ENCODE measurements at places on chromosomes 12 and 14.

- H3K27me3 ChIP-seq = no peaks in the 10 kb centered on the region
- no peak overlapping the region for H3K27ac ChIP-seq
- peaks cover 33% of the 10 kb centered on the region for H3K4me1 ChIP-seq
- DNase-seq = no peak
Observed at GRCh38 chr12:64672925-64673409, 62.7 kb downstream of the RASSF3 start.

DNA sequence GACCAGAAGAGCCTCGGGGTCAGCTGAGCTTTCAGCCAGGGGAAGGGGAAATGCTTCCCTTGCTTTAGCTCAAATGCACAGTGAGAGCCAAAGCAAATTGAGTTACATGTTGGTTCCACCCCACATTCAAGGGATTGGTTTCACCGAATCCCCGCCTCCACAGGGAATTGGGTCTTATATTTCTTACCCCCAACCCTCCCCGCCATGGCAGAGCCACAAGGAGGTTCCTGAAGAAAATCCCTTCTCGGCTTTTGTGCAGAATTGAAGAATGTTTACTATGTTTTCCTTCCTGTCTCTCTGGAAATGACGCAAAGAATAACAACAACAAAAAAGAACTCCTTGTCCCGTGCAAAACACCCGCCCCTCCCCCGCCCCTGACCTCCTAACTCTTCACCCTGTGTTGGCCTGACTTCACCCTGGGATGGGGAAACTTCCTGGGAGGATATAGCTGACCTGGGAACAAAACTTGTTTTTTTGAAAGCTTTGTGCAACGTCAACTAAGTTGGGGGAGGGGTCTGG, 21.9 kb upstream of the CIPC start:
- no peak overlapping the region for H3K4me3 ChIP-seq
- peak overlapping the region; percentile 72 for H3K27ac ChIP-seq
- DNase-seq = peak; percentile 84

DNA sequence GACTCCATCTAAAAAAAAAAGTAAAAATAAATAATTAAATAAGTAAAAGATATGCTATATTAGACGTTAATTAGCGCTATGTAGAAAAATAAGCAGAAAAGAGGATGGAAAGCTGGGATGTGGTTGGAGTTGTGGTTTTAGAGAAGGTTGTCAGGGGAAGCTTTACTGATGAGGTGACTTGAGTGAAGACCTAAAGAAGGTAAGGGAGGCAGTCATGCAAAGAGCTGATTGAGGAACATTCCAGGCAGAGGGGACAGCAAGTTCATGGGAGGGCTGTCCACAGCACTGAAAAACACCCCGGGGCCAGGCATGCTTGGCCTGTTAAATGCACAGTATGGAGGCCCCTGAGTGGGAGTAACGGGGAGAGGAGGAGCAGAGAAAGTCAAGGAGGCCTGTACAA, 15.7 kb downstream of the SMAGP start:
- DNase-seq = no peak
- peaks cover 6% of the 10 kb centered on the region for H3K36me3 ChIP-seq
- H3K27me3 ChIP-seq = no peaks in the 10 kb centered on the region
- no peaks in the 10 kb centered on the region for H3K4me1 ChIP-seq

GRCh38 chr12:59119676-59120075, 199.4 kb upstream of the LRIG3 start:
- DNase-seq = no peak
- no peak overlapping the region for H3K4me3 ChIP-seq
- no peak overlapping the region for H3K27ac ChIP-seq

GRCh38 chr12:74119811-74120362, 417.7 kb upstream of the ATXN7L3B start:
- no peak overlapping the region for H3K4me3 ChIP-seq
- no peaks in the 10 kb centered on the region for H3K27me3 ChIP-seq
- H3K27ac ChIP-seq = no peak overlapping the region

- no peak for DNase-seq
- H3K27ac ChIP-seq = no peak overlapping the region
- H3K4me3 ChIP-seq = no peak overlapping the region
- no peaks in the 10 kb centered on the region for H3K27me3 ChIP-seq
- H3K36me3 ChIP-seq = no peaks in the 10 kb centered on the region
- no peaks in the 10 kb centered on the region for H3K4me1 ChIP-seq
Observed at GRCh38 chr12:19641235-19642080, 202.2 kb downstream of the AEBP2 start.

DNA sequence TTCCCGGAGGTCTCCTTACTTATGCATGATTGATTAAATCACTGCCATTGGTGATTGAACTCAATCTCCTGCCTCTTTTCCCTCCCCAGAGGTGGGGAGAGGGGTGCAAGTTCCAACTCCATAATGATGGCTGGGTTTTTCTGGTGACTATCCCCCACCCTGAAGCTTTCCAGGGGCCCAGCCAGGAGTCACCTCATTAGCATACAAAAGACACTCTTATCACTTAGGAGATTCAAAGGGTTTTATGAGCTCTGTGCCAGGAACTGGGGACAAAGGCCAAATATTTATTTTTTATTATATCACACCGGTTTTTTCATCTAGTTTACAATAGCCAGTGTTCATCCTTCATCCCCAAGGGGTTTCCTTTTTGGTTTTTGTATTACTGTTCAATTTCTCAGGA, 300.7 kb downstream of the ETNK1 start:
- H3K36me3 ChIP-seq = peaks cover 55% of the 10 kb centered on the region
- peak overlapping the region; percentile 0 for H3K27ac ChIP-seq
- peak; percentile 75 for DNase-seq
- peaks cover 27% of the 10 kb centered on the region for H3K4me1 ChIP-seq
- no peaks in the 10 kb centered on the region for H3K27me3 ChIP-seq
- H3K4me3 ChIP-seq = no peak overlapping the region

GRCh38 chr12:130922511-130922953, 31.2 kb upstream of the ADGRD1 start:
- H3K27me3 ChIP-seq = no peaks in the 10 kb centered on the region
- H3K36me3 ChIP-seq = no peaks in the 10 kb centered on the region
- H3K4me1 ChIP-seq = no peaks in the 10 kb centered on the region
- no peak for DNase-seq
- H3K4me3 ChIP-seq = no peak overlapping the region
- H3K27ac ChIP-seq = no peak overlapping the region

GRCh38 chr14:55303691-55304145, 32.5 kb downstream of the FBXO34 start:
- peaks cover 24% of the 10 kb centered on the region for H3K36me3 ChIP-seq
- peaks cover 9% of the 10 kb centered on the region for H3K4me1 ChIP-seq
- no peak for DNase-seq
- no peak overlapping the region for H3K27ac ChIP-seq

- no peaks in the 10 kb centered on the region for H3K36me3 ChIP-seq
- DNase-seq = peak; percentile 83
- H3K27ac ChIP-seq = no peak overlapping the region
- no peak overlapping the region for H3K4me3 ChIP-seq
Observed at GRCh38 chr14:54814076-54814475, 88.5 kb downstream of the GCH1 start.

DNA sequence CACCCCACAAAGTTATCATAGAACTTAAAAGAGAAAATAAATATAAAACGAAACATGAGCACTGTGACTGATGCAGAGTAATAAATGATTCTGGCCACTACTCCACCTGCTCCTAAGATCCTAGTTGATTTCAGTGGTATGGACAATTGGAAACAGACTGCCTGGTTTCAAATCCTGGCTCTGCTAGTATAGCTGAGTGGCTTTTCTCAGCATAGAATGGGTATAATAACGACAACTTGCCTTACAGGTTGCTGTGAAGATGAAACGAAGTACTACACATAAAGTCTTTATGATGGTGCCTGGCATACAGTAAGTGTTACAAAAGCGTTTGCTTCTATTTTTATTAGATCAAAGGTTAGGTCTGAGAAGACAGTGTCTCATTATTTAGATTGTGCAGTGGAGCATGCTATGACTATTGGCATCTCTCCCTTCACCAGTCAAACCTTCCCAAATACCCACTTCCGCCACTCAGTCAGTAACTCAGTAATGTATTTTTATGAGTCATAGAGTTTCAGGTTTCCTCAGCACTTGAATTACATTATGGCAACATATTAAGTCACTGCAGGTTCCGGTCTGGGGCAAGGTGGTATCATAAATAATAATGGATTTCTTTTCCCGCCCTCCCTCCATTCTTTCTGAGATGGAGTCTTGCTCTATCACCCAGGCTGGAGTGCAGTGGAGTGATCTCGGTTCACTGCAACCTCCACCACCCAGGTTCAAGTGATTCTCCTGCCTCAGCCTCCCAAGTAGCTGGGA, 29.7 kb upstream of the NR2C1 start:
- peaks cover 77% of the 10 kb centered on the region for H3K36me3 ChIP-seq
- no peak for DNase-seq
- H3K4me1 ChIP-seq = peaks cover 10% of the 10 kb centered on the region
- no peak overlapping the region for H3K27ac ChIP-seq

GRCh38 chr12:71702590-71702989, 16.7 kb downstream of the TMEM19 start:
- peaks cover 47% of the 10 kb centered on the region for H3K36me3 ChIP-seq
- H3K4me1 ChIP-seq = no peaks in the 10 kb centered on the region
- H3K27me3 ChIP-seq = no peaks in the 10 kb centered on the region
- no peak overlapping the region for H3K27ac ChIP-seq

GRCh38 chr14:71013551-71014192, 106.4 kb downstream of the PCNX1 start:
- peaks cover 52% of the 10 kb centered on the region for H3K36me3 ChIP-seq
- H3K4me3 ChIP-seq = no peak overlapping the region
- no peak for DNase-seq
- H3K4me1 ChIP-seq = no peaks in the 10 kb centered on the region
- no peak overlapping the region for H3K27ac ChIP-seq
- no peaks in the 10 kb centered on the region for H3K27me3 ChIP-seq

DNA sequence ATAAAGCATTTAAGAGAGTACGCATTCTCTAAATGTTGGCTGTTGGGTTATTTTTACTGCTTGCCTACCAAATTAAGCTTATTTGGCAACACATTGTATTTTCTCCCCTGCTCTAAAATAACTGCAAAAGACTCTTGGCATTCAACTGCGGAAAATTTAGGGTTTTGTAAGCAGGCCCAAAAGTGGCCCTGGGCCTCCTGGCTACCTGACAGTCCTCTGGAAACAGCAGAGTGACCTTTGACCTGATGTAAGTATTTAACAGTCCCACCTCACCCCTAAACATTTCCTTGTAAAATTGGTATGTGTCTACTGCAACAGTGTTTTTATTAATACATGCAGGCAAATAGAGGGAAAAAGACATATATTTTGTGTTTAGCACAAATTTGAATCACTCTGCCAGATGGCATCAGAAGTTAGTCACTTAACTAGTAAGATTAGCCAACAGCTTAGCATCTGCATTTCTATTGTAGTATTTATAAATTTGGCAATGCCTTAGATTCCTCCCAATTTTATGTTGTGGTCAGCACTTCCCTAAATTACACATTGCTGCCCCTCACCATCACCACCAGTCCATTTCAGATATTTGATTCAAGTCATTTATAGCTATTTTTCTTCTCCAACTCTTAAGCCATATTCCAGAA, 11.2 kb downstream of the LLPH start:
- H3K4me1 ChIP-seq = no peaks in the 10 kb centered on the region
- no peaks in the 10 kb centered on the region for H3K27me3 ChIP-seq
- DNase-seq = no peak
- H3K36me3 ChIP-seq = peaks cover 32% of the 10 kb centered on the region

DNA sequence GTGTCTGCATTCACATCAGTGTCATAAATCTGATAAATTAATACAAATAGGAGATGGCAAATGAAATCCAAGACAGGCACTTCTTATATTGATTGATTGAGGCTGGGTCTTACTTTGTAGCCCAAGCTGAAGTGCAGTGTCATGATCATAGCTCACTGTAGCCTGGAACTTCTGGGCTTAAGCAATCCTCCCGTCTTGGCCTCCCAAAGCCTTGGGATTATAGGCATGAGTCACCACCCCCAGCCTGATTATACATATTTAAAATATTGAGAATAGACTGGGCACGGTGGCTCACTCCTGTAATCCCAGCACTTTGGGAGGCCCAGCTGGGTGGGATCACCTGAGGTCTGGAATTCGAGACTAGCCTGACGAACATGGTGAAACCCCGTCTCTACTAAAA, 51.3 kb downstream of the MARK3 start:
- no peak overlapping the region for H3K4me3 ChIP-seq
- no peak for DNase-seq
- no peak overlapping the region for H3K27ac ChIP-seq
- no peaks in the 10 kb centered on the region for H3K4me1 ChIP-seq

- H3K36me3 ChIP-seq = no peaks in the 10 kb centered on the region
- DNase-seq = no peak
- no peak overlapping the region for H3K27ac ChIP-seq
- no peaks in the 10 kb centered on the region for H3K4me1 ChIP-seq
- no peak overlapping the region for H3K4me3 ChIP-seq
Observed at GRCh38 chr12:45612044-45612794, 117.3 kb upstream of the ARID2 start.

- no peaks in the 10 kb centered on the region for H3K36me3 ChIP-seq
- H3K27me3 ChIP-seq = no peaks in the 10 kb centered on the region
- no peak overlapping the region for H3K27ac ChIP-seq
- H3K4me3 ChIP-seq = no peak overlapping the region
Observed at GRCh38 chr12:5200278-5201087, 156.8 kb downstream of the KCNA5 start.

DNA sequence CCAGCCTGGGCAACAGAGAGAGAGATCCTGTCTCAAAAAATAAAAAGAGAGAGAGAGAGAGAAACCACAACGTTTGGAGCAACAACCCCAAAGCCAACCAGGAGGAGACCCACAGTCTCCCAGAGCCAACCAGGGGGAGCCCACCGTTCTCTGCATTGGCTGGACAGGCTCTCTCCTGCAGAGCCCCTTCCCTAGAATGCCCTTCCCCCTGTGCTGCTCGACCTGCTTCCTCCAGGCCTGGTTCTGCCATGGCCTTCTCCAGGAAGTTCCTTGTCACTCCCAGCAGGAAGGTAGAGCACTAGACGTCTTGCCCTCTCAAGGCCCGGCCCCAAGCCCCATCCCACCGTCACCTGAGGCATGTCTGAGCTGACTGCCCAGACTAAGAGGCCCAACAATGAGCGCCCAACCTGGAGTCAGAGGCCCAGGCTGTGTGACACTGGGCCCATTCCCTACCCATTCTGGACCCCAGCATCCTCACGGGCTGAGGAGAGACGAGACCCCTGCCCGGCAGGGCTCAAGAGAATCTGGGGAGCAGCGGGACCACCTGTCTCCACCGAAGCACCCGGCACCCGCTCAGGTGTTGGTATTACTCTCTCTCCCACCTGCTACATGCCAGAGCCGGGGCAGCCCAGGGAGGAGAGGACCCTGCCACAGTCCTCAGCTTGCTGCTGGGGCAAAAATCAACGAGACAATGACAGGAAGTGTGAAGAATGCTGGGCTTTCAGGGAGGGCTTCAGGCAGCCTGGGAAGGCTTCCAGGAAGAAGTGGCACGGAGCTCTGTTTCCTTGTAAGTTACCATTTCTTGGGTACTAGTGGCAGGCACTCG, 61.2 kb downstream of the DIO3 start:
- H3K4me3 ChIP-seq = no peak overlapping the region
- no peaks in the 10 kb centered on the region for H3K27me3 ChIP-seq
- H3K4me1 ChIP-seq = no peaks in the 10 kb centered on the region
- no peaks in the 10 kb centered on the region for H3K36me3 ChIP-seq

DNA sequence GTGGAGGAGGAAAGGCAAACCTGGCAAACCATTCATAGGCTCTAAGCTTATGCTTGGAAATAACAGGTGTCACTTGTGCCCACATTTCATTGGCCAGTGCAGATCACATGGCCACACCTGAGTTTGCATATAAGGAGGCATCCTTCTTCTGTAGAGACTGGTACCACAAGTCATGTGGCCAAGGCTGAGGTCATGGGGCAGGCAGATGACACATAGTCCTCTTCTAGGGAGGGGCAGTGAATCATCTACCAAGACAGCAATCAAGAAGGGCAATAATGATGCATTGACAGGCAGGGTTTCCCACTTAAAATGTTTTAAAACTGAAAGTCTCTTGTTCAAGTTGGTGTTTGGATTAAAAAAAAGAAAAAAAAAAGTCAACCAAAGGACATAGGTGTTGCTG, 77.3 kb downstream of the DAAM1 start:
- no peak overlapping the region for H3K27ac ChIP-seq
- H3K36me3 ChIP-seq = peaks cover 66% of the 10 kb centered on the region
- DNase-seq = no peak
- peaks cover 9% of the 10 kb centered on the region for H3K4me1 ChIP-seq

Data from endodermal cell (in vitro differentiated cells).